ENCODE measurements at places on chromosomes 1 and 21. TPM values are rescaled to one million over a fixed set of nuclear protein-coding genes. Genes with fewer than 3 reads are reported as not detected.

GRCh38 chr1:236465231-236465958, 58.4 kb upstream of the LGALS8 start:
- no peak for DNase-seq

GRCh38 chr1:224724566-224724965, 108.4 kb downstream of the CNIH3 start:
- DNase-seq: no peak

DNA sequence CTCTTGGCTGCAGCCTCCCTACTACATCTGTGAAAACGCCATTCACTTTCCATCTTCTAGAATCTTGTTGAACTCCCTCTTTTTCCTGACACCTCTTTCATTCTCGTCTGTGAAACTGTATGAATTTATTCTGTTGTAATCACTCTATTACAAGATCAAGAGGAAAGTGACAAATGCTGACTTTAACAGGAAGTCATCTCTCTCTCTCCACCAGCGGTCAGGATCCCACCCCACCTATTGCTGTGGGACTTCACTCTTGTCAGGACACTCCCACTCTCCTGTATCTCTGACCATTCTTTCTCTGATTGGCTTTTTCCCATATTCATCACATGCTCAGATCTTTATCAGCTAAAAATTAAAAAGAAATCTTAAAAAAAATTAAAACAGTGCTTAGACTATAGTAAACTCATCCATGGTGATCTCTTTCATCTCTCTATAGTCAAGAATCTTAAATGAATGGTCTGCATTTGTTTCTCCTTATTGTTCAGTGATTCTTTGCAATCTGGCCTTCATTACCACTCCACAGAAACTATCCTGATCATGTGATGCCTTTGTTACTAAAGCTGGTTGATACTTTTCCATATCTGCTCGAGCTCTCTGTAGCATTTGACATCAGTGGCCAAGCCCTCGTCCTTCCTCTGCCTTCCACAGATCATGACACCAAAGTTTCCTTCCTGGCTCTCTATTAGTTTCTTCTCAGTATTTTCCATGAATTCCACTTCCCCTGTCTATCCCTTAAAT, 113.6 kb downstream of the UCHL5 start:
- no peak for DNase-seq

DNA sequence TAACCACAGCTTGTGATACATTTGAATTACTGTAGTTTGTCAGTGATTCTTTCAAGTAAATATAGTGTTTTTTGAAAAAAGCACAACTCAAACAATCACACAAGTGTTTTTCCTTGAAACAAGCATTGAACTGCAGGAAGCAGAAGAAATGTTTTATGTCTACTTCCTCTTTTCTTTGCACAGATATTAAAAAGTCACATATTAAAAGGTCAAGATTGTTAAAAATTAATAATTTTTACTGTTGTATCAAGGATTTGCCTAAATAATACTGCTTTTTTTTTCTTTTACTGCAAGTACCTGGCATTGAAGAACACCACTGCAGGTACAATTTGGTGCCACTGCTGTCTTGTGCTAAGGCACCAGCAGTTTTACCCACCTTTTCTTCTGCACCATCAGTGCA, 214.2 kb upstream of the C1orf105 start:
- no peak for DNase-seq

DNA sequence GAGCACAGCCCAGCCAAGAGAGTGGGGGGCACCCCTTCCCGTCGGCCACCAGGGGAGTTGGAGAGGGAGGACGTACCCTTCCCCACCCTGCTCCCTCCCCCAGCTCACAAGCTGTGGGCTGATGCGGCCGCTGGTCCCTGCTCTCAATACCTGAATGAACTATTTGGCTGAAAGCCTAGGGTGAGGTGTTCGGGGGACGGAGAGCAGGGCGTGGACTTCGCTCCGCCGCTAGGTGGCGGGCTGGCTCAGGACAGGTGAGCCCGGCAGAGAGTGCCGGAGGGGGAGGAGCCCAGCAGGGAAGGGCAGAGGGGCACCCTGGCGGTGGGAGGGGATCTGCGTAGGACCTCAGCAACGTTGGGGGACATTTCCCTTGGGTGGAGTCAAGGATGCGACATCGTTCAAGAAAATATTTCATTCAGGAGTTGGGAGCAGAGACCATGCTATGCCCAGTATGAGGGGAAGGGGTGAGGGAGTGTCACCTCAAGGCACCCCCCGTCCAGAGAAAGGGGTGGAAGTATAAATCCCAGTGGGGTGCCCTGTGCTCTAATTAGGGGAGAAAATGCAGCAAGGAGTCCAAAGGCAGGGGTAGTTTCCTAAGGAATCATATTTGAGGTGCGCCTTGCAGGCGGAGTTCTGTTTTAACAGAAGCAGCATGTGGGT, 12.0 kb upstream of the RHBG start:
- peak; percentile 35 for DNase-seq

DNA sequence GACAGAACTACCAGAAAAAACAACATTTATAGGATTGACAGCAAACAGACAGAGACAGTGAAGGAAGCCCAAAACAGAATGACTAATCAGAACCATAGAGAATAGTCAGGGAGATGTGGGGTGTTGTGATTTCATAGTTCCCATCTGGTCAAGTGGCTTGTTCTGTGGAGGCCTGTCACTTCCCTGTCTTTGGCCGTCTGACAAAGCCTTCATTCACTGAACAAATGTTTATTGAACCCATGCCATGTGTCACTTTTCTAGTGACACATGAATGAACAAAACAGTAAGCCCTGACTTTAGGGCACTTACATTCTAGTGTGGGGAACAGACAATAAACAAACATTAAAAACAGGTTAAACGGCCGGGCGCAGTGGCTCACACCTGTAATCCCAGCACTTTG, 3.2 kb upstream of the SRRM1 start:
- no peak for DNase-seq

DNA sequence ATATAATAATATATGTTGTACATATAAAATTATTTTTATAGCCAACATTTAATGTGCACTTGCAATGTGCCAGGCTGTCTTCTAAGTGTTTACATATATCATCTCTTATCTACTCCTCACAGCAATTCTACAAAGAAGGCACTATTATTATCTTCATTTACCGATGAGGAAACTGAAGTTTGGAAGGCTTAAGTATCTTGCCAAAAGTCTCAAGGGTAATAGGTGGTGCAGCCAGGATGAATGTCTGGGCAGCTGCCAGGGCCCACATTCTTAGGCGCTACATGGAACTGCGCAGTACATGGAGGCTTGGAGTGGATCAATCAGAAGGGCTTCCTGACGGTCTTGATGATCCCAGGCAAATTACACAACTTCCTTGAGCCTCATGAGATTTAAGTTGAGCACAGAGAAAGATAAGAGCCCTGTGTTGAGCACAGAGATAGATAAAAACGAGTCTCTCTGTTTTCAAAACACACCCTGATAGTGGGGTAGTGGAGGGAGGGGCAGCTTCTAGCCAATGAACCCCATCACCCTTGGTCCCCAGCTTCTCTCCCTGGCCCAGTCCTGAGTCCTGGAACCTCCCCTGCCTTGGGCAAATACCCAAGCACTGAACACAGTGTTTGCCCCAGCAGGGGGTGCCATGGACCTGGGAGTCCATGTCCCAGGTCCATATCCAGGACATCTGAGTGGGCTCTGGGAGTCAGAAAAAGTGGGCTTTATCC, 9.2 kb downstream of the POU3F1 start:
- no peak for DNase-seq

DNA sequence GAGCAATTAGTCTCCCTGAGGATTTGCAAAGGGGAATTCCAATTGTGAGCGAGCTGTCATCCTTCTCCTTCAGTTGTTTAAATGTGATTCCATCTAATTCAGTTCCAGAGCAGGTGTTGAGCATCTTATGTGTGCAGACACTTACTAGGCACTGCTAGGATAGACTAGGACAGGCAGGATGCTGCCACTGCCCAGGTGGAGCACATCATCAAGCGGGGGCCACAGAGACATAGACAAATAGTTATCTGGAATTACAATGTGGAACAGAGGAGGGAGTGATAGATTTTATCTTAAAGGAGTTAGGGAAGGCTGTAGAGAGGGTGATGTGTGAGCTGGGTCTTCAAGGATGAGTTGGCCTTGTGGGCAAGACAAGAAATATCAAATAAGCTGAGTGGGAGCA, 55.9 kb downstream of the CDC7 start:
- DNase-seq: no peak

GRCh38 chr1:115068826-115069585, 20.3 kb downstream of the TSPAN2 start:
- no peak for DNase-seq

DNA sequence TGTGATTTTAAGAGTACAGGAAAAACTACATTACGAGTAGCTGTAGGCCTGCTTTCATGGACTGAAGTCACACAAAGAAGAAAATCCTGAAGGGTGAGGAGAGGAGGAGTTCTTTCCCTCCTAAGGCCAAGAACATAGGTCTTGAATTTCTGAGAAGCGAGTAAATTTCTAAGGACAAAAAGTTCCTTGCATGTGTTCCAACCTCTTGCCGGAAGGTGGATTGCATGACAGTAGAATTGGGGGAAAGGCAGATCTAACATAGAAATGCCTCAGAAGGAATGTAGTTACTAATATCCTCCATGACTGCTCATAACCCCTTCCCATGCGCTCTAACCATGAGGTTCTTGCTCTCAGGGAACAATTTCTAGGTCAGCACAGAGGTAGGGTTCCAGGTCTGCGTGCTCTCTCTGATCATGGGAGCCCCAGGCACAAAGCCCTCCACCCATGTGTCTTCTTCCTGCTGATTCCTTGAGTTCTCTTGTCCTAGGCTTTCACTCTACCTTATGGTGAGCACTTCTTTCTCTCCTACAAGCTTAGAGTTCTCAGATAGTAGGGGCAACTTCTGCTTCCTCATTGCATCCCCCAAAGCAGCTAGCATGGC, 13.7 kb downstream of the CD2 start:
- no peak for DNase-seq

DNA sequence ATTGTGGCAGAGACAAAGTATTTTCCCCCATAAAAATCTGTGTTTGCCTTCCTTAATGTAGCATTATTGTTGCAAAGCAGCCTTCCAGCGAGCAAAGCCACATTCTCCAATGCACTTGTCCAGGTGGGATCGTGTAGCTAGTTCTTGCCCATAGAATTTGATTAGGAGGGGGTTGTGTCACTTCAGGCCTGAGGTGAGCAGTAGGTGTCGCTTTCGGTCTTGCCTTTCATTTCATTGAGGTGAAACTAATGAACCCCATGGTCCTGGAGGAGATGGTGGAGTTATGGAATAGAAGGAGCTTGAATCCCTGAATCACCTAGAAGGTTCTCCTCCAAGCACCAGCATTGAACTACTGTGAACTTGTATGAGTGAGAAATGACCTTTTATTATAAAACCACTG, 318.9 kb upstream of the PBX1 start:
- no peak for DNase-seq

- DNase-seq: no peak
These were observed 20.5 kb downstream of the CD84 start for GRCh38 chr1:160558660-160559380.

- no peak for DNase-seq
These were observed 5.5 kb upstream of the PIK3R3 start for GRCh38 chr1:46137916-46138315.

DNA sequence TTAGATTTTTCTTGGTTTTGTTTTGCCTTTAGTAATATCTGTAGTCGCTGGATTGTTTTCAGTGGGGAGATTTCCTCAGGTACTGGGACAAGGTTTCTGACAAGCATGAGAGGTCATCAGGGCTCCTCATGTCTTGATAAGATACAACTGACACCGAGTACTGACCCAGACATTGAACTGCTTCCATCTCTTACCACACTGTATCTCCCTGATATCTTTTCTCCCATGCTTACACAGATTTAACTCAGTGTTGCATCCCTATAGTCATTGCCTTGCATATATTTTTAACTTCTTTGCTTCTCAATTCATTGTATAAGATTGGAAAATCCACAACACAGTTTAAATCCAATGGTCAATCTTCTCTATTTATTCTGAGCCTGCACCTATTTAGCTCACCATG, 12.4 kb upstream of the CYB5R1 start:
- no peak for DNase-seq

GRCh38 chr1:201336711-201337450, 40.6 kb downstream of the TNNT2 start:
- no peak for DNase-seq

DNA sequence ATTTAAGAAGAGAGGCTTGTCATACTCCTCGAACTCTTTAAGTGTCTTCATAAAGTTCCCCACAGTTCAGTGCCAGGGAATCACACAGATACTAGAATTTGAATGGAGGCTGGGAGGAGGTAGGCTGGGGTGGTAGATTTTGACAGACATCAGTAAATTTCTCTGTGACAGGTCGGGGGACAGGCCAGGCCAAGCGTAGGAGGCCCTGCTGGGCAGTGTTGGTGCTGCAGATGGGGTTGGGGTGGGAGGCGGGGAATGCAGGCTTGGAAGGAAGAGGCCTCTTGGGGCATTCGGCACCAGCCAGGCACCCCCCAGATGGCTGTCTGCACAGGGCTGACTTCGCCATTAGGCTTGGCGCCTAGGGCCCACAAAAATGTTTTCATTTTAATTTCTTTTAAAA, 84.0 kb downstream of the MAN1C1 start:
- no peak for DNase-seq

- no peak for DNase-seq
These were observed 108.9 kb downstream of the NOS1AP start for GRCh38 chr1:162178432-162178831.

- DNase-seq: no peak
These were observed 124.2 kb downstream of the ADSS2 start for GRCh38 chr1:244327533-244327932.

DNA sequence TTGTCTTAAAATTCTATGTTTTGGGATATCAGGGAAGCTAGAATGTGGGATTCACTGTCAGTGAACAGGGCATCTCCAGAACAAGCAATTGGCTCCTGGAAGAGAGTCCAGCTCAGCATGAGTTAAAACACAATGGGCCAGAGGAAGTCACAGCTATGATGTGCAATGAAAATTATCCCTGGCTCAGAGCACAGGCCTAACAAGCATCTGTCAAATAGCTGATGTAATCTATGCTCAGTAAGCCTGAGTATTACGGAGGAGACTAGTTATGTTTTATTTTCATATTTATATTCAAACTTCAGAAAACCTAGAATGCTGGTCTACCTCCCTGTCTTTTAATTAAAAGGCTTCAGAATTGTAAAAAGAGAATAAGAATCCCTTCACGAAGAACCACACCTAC, 41.6 kb downstream of the PARP1 start:
- DNase-seq: no peak

GRCh38 chr1:153608089-153608682, 4.8 kb downstream of the S100A16 start:
- DNase-seq: no peak

DCST2 gene
- total RNA-seq: 0.32 TPM

SPATA46 gene
- total RNA-seq: not detected

LCE2B gene
- not detected for total RNA-seq

KRTAP19-3 gene
- not detected for total RNA-seq

SIM2 gene
- total RNA-seq: not detected

RHCE gene
- 0.54 TPM for total RNA-seq

TMEM82 gene
- total RNA-seq: not detected

SLAMF8 gene
- total RNA-seq: 2.3 TPM

PTGER3 gene
- 1.0 TPM for total RNA-seq

HES2 gene
- 0.17 TPM for total RNA-seq

RNU1-2 gene
- total RNA-seq: 7,768 TPM

NBPF20 gene
- total RNA-seq: 1.6 TPM

TRIM45 gene
- 21.9 TPM for total RNA-seq
